ENCODE measurements at places on chromosomes 11 and 22.

DNA sequence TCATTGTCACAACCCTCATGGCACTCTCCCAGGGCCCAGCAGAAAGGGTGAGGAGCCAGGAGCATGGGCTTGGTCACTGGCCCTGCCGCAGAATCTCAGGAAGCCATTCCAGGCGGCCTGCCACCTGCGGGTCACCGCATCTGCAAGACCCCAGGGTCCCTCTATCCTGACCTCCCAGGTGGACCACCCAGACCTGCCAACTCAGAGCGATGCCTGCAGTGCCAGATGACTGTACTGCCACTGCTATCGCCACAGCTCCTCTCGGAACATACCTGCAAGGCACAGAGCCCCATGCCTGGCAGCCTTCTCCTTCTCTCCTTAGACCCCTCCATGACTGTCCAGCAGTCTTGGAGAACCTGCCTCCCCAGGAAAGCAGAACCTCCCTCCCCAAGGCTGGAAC lies 26.4 kb upstream of the ELFN2 start:
- no peak for DNase-seq

DNA sequence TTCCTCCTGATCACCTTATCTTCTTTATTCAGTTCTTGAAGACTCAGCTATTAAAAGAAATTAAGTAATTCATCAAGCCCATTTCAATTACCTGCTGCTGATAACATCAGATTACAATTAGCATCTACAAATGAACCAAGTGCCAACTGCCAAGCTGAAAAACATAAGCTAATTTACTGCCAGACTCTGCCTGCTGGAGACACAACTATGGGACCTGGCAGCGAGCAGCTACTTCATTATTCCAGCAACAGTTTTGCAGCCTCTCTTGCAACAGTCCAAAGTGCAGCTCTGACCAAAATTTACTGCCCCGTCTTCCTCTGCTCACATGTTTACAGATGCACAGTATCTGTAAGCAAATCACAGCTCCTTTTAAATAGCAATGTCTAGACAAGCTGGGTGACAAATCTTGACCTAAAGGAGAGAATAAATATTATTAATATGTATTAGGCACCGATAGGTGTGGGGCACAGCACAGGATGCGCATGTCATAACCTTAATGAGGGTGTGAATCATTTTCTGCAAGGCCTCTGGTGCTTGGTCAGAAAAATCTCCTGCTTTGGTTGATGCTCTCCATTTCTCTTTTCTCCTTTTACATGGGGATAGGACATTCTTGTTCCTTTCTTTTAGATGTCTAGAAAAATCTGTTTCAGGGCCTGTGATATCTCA lies 232.2 kb upstream of the PITPNB start:
- no peak for DNase-seq

- DNase-seq, result no peak
These were observed 159.1 kb upstream of the ZBED5 start for GRCh38 chr11:11016943-11017342.

- DNase-seq, result no peak
These were observed 5.2 kb downstream of the TMEM126A start for GRCh38 chr11:85652786-85653447.

DNA sequence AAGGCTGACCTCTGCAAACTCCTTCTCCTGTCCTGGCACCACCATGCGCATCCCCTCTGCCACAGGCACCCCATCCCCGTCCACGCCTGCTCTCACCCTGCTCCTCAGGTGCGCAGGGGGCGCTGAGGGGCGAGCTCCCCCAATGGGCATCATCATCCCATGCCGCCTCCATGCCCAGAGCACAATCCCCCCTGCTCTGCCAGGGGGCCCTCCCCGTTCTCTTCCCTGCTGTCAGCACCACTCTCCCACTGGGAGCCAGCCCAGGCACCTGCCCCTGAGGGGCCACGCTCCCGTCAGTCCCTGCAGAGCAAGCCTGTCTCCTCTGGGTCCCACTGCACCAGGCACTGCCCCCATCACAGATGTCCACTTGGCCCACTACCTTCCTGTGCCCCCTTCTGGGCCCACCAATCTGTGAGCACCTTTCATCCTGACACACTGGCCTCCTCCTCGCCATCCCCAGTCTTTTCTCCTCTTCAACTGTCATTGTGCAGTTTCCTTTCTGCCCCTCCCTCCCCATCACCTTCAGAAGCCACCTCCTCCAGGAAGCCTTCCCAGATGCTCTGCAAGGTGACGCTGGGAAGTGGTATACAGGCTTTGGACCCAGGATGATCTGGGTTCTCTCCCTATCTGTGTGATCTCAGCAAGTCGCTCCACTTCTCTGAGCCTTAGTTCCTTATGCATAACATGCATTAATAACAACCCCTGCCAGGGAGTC lies 62.6 kb downstream of the CYTH4 start:
- no peak for DNase-seq

GRCh38 chr11:17699147-17700114 lies 19.9 kb upstream of the MYOD1 start:
- DNase-seq, result no peak

DNA sequence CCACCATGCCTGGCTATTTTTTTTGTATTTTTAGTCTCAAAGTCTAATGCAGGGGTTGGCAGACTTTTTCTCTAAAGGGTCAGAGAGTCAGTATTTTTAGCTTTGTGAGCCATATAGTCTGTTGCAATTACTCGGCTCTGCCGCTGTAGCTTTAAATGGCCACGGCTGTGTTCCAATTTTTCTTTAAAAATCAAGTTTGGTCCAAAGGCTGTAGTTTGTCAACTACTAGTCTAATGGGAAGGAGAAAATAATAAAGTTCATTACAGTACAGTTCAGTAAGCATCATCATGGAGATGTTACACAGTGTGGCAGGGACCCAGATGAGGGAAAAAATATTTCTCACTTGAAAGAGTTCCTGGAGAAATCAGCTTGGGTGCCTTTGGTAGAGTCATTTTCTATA lies 107.6 kb downstream of the CSNK2A3 start:
- no peak for DNase-seq

- DNase-seq, result no peak
These were observed 634.1 kb downstream of the LRRC4C start for GRCh38 chr11:40825201-40825834.

DNA sequence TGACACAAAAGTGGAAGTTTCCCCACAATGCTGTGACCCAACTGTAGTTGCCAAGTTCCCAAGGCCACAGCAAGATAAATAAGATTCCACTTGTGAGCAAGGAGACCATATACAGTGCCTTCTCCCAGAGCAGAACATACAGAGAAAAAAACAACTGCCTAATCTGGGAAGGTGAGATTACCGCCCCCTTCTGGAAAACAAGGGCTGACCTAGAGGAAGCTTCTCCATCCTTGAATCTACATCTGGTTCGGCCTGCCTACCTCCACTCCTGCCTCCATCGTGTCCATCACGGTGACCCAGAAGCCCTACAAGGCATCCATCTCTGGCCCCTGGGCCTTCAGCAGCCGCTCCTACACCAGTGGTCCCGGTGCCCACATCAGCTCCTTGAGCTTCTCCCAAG lies 6.1 kb upstream of the RNASEH2C start:
- no peak for DNase-seq

GRCh38 chr11:105274631-105275030 lies 135.1 kb upstream of the CARD18 start:
- no peak for DNase-seq

- no peak for DNase-seq
These were observed 3.2 kb upstream of the RTN4R start for GRCh38 chr22:20271114-20271994.

GRCh38 chr11:131880976-131881375 lies 510.6 kb downstream of the NTM start:
- DNase-seq, result no peak

GRCh38 chr11:109552376-109552775 lies 130.4 kb downstream of the C11orf87 start:
- no peak for DNase-seq

- no peak for DNase-seq
These were observed 123.4 kb downstream of the OPCML start for GRCh38 chr11:133408936-133409335.

DNA sequence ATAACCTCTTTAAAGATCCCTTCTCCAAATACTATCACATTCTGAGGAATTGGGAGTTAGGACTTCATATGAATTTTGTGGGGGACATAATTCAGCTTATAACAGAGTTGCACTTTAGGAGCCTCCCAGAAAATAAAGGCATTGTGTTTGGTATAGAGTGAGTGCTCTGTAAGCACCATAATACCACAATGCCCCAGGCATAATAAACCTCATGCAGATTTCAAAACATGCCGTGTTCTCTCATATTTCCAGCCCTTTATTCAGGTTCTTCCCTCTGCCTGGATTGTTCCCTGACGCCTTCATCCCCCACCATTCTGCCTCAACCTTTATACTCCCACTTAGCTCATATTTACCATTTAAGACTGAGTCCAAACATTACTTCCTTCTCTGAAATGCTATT lies 398.8 kb upstream of the FAT3 start:
- DNase-seq, result no peak

GRCh38 chr11:2595204-2595603 lies 104.6 kb downstream of the KCNQ1OT1 start:
- no peak for DNase-seq

GRCh38 chr11:71071736-71072509 lies 180.5 kb downstream of the SHANK2 start:
- no peak for DNase-seq

DNA sequence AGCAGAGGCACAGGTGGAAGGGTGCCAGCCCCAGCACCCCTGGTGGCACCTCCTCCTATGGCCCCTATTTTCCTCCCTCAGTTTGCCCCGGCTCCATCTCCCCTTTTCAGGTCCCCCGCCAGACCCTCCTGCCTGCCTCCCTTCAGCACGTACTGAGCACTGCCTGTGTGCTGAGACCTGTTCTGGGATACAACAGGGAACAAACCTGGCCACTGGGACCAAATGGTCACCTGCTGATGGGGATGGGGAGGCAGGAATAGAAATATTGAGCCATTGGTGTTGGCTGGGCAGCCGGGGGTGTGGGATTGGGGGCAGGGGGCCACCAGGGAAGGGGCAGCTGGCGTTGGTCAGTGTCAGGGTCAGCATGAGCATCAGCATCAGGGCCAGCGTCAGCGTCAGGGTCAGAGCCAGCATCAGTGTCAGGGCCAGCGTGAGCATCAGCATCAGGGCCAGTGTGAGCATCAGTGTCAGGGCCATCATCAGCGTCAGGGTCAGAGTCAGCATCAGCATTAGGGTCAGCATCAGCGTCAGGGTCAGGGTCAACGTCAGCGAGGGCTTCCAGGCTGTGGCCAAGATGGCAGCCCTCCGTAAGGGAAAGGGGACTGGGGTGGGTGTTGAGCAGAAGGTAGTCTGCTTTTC lies 7.5 kb downstream of the ZNF74 start:
- DNase-seq, result no peak

DNA sequence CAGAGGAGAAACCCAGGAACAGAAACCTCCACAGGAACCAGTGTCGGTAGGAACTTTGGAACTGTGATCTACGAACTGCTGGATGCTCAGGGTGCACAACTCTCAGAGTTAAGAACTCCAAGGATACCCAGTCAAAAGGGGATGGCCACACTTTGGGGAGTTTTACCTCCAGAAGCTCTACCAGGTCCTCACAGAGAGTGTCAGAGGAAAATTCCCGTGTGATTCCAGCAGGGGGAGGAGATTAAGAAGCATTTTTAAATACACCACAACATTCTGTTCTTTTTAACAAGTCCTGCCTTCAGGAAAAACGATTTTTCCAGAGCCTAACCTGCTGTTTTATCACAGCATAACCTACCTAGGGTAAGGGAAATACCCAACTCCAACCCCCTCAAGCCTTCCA lies 104.0 kb downstream of the SOX6 start:
- no peak for DNase-seq

DNA sequence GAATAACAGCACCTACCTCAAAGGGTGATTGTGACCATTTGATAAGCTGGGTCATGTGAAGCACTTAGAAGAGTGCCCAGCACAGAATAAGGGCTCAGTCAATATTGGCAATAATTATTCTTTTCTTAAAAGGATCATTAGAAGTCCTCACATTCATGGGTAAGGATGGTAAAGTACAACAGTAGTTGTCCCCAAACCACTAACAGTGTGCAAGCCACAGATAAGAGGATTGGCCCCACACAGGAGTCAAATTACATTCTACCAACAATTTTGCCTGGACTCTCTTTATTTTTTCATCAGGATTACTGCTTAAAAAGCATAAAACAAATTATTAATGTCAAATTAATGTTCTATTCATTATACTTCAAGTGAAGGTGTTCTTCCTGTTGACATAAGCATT lies 271.5 kb upstream of the PDGFD start:
- DNase-seq, result no peak

- DNase-seq, result no peak
These were observed 68.2 kb downstream of the CD82 start for GRCh38 chr11:44633641-44634040.

DNA sequence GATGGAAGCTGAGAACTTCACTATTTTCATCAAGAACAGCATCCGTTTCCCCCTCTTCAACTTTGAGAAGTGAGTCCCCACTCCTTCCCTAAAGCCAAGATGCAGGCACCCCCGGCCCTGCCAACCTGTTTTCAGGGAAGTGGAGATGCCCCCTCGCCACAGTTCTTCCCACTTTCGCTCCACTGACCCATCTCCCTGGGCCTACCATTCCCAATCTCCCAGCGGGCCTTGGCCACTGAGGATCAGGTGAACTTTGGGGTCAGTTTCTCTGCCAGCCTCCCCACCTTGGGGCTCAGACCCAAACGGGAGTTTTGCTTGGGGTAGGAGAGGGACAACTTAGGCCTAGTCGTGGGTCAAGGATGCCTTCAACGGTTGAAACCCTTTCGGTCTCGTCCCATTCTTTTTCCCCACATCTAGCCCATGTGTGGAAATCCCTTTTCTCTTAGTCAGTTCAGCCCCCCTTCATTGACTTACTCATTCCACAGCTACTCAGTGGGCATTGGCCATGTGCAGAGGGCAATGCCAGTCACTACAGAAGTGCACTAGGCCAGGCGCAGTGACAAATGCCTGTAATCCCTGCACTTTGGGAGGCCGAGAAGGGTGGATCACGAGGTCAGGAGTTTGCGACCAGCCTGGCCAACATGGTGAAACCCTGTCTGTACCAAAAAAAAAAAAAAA lies 10.6 kb downstream of the P2RX3 start:
- DNase-seq, result no peak

DNA sequence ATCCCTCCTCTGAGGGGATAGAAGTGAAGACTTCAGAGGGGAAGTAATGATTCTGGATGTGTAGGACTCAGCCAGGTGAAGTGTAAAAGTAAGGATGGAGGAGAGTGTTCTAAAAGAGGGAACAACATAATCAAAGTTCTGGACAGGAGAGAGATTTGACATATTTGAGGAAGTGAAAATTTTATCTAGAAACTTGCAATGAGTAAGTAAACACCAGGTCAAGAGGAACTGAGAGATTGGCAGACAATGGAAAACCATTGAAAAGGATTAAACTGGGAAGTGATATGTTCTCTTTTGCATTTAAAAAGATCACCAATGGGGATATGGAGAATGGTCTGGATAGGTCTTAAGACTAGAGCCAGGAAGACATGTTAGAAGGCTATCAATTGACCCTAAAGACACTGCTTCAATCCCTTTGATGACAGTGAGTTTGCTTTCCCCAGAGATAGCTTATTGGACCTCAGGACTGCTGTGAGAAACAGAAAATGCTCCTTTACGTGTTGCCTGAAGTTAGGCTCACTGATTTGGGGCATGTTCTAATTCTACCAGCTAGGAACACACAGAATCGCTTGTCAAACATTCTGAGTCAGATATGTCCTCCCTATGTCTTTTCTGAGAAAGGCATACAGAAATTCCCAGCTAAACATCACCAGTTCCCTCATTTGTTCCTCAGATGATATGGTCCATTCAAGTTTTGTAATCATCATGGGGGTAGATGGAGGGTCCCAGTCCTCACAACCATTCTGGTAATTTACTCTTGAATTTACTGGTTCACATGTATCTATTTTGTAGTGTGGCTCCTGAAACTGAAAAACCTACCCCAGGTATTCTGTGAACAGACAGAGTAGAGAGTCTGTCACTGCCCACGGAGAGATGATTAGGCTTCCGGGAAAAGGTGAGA lies 144.9 kb downstream of the MAML2 start:
- DNase-seq, result peak; percentile 39

GRCh38 chr11:67375320-67376055 lies 2.1 kb upstream of the CLCF1 start:
- DNase-seq, result no peak
